ENCODE measurements at places on chromosomes 13 and 19.
A peak's percentile ranks its signal among the peaks of the same experiment; 100 is the strongest.

DNA sequence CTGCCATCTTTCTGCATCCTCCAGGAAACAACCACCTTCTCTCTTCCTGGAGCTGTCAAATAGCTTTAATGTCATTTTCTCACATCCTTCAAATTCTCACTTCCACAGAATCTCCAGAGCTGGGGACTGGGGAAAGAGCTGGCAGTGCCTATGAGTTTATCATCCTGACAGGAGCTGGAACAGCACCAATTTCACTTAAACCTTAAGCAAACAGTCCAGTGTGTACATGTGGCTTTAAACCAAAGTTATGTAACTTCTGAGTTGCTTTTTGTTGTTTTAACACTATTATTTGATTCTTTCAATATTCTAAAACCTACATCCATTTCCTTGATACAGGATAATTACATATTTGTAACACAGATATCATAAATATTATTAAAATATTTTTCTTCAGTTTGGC lies 331.5 kb upstream of the ARGLU1 start:
- no peak for DNase-seq

GRCh38 chr13:87344176-87344575 lies 327.0 kb upstream of the SLITRK5 start:
- DNase-seq, result no peak

- no peak for DNase-seq
Measured at GRCh38 chr13:110126391-110126961, 180.5 kb downstream of the COL4A1 start.

GRCh38 chr19:16457195-16457953 lies 14.4 kb downstream of the EPS15L1 start:
- DNase-seq, result peak; percentile 78

DNA sequence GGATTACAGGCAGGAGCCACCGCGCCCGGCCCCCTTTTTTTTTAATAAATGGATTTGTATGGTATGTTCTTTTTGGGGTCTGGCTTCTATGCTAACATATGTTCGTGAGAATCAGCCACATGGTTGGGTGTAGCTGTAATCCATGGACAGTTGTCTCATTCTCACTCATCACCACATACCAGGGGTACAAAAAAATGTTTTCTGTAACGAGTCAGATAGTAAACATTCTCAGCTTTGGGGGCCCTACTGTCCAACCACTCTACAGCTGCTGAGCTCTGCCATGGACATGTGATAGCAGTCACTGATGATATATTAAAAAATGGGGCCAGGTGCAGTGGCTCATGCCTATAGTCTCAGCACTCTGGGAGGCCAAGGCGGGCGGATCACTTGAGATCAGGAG lies 5.1 kb upstream of the RETN start:
- no peak for DNase-seq

GRCh38 chr13:110630566-110631119 lies 15.3 kb downstream of the NAXD start:
- DNase-seq, result no peak

DNA sequence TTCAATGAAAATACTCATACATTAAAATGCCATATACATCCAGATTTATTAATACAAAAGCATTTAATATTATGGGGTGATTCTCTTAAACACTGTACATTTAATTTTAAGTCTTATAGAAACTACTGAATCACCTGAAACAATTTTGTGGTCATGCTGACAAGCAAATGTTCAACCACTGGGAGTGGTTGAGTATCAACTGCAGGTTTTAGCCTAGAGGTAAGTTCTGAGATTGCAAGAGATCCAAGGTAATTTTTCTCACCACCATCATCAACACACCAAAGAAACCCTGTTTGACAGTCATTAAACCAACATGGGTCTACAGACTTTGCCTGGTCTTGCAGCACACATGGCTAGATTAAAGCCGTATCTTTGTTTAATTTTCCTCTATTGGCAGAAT lies 196.3 kb downstream of the LHFPL6 start:
- no peak for DNase-seq

- no peak for DNase-seq
Measured at GRCh38 chr13:63093907-63094469, 1678.3 kb upstream of the PCDH20 start.

- DNase-seq, result no peak
Measured at GRCh38 chr13:75489502-75490263, 7.7 kb upstream of the TBC1D4 start.

GRCh38 chr19:31334849-31335624 lies 14.2 kb downstream of the TSHZ3 start:
- DNase-seq, result no peak

DNA sequence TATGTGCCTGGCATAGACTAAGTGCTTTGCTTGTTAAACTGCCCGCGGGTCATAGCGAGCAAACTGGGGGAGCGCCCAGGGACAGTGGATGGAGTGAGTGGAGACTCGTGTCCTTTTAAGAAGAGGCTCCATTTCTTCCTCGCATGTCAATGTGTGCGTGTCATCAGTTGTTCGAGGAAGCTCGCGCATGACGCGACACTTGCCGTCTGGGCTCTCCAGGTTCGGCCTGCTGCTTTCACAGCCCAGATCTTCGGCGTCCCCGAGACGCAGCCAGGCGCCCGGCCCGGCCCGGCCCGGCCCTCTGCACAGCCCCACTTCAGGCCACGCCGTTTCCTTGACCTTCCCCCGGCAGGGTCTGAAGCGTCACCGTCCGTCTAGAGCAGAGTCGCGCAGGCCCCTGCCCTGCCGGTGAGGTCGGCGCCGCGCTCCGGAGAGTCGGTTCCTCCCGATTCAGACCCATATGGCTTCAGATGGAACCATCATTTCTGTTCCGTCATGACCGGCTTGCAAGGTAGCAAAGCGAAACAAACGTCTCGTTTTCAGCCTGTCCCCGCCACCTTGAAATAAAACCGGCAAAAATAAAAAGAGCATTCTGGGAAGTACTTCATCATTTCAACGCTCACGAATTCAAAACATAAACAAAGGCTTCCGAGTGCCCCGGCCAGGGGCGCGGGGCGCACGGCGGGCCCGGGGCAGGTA lies 599 bp upstream of the ARHGEF7 start:
- no peak for DNase-seq

GRCh38 chr19:27522223-27522622 lies 1690.7 kb downstream of the UQCRFS1 start:
- no peak for DNase-seq

DNA sequence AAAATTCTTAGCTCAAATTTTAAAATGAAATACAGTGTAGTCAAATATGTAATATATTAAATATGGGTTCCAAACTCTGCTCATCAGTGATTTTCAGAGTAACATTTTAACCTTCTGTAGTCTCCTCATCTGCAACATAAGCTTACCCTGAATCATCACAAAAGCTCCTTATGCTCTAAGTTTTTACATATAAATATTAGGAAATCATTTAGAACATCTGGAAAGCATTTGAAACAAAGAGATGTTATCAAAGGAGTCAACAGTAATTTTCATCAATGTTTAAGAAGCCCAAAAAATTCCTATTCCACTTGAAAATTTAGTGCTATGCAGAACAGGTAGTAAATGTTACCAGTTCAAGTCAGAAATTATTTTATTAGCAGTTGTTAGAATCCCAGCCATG lies 224.7 kb downstream of the DCT start:
- no peak for DNase-seq

- no peak for DNase-seq
Measured at GRCh38 chr19:38213911-38214625, 10.0 kb downstream of the DPF1 start.

GRCh38 chr13:26494571-26495195 lies 62.8 kb upstream of the WASF3 start:
- DNase-seq, result peak; percentile 31

DNA sequence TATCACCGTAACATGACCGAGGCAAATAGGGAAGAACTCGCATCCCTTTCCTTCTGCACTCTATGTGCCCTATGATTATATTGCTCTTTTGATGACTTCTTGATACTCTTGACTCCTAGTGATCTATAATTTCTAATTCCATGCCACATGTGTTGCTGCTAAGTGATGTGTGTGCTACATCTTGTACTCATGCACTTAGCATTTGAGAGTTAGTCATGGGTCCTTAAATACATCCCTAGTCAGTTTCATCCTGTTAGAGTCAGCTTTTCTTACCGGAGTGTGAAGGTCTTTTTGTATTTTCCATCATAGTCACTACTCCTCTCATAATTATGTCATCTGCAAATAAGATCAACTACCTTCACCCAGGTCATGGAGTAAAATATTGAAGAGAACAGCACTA lies 30.2 kb downstream of the RXFP2 start:
- DNase-seq, result no peak

GRCh38 chr13:109165417-109165904 lies 536.0 kb downstream of the MYO16 start:
- DNase-seq, result no peak

DNA sequence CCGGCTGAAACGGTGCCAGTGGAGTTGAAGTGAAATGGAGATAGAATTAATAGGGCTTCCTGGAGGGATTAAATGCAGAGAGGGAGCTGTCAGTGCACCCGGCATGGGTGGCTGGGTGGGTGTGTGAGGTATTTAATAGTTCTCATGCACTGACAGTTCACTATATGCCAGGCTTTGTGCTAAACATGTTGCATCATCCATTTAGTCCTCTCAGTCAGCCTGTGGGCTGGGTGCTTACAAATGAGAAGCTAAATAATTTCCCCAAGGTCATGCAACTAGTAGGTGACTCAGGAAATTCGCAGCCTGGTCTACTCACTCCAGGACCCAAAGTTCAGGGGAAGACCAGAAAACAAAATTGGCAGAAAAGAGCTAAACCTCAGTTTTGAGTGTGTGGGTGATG lies 63.5 kb upstream of the SPATA13 start:
- no peak for DNase-seq

GRCh38 chr19:13262450-13262849 lies 112.2 kb downstream of the IER2 start:
- DNase-seq, result no peak

DNA sequence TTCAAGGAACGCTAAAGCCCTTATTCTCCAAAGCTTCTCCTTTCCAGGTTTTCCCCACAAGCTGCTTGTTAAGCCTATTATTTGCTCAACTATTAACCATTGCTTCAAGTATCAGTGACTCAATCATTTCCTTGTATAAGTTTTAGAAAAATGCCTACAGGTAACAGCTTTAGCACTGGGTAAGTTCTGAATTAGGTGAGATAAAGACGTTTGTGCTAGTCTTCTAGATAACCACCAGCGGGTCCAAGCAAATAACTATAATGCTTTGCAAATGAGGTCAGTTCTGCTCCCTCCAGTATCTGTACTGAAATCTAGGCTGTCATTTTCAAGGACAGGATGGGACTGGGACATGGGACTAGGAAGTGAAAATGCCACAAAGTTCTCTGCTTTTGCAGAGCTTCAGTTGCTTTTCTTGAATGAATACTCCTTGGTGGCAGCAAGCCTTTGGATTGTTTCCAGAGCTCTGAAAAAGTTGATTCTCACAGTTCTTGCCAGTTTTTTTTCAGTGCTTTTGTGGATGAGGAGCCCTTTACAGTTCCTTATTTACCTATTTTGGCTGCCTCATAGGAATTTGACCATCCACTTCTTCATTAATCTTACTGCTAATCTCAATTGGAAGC lies 1487.7 kb downstream of the EFNB2 start:
- DNase-seq, result peak; percentile 20

DNA sequence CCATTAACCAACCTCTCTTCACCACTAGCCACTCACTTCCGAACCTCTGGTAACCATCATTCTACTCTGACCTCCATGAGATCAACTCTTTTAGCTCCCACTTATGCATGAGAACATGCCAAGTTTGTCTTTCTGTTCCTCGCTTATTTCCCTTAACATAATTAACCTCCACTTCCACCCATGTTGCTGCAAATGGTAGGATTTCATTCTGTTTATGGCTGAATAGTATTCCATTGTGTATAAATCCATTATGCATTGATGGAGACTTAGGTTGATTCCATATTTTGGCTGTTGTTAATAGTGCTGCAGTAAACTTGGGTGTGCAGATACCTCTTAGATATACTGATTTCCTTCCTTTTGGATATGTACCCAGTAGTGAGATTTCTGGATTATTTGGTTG lies 30.2 kb downstream of the ZNF382 start:
- DNase-seq, result no peak

- no peak for DNase-seq
Measured at GRCh38 chr13:38167164-38167822, 182.4 kb upstream of the UFM1 start.

- no peak for DNase-seq
Measured at GRCh38 chr13:99228737-99229691, 28.4 kb downstream of the UBAC2 start.

- no peak for DNase-seq
Measured at GRCh38 chr19:54154603-54155345, 4.7 kb downstream of the LENG1 start.

GRCh38 chr19:7526059-7526929 lies 3.9 kb downstream of the MCOLN1 start:
- no peak for DNase-seq

DNA sequence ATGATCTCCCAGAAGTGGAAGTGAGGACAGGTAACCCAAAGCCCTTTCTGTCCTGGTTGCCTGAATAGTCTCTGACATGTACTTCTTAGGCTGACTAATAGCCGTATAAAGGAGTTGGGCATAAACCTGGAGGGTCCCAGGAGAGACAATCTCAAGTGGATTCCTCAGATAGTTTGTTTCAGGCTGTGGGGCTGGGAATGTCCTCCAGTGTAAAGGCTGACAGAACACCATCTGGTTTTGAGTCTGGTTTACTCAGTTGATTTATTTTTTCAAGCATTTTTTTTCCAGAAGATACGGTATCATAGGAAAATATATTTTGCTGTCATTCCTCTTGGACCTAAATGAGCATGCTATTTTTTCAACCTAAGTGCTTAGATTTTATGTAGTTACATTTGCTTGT lies 15.2 kb downstream of the HTR2A start:
- DNase-seq, result no peak

DNA sequence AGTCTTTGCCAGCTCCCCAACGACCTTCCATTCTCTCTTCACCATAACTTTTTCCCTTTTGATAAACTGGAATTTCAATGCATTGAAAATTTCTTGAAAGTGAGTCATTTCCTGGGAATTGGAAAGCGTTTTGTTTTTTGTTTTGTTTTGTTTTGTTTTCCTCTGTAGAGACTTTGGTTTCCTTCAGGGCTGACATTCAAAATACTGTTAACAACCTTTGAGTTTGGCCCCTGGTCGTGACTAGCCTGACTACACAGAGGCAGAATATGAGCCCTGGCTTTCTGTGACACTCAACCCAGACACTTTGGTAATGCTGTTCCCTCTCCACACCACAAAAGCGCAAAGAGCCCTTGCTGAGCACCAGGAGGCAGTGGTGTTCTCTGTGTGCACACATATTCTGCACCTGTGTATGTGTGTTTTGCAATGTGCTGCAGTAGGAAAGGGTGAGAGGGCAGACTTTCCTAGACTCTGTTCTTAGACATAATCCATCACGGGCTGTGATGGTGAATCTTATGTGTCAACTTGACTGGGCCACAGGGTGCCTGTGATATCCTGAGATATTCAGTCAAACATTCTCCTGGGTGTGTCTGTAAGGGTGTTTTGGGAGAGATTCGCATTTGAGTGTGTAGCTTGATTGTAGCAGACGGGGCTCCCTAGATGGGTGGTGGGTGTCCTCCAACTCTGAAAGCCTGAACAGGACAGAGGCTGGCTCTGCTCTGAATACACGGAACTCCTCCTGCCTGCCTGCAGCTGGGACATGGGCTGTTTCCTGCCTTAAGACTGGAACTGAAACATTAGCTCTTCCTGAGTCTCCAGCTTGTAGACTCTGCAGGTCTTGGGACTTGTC lies 29.5 kb upstream of the ANKRD10 start:
- no peak for DNase-seq
